Calu3 (cell line): ENCODE measurements at places on chromosomes 13 and 19.

GRCh38 chr19:47762615-47763308, 15.7 kb upstream of the SELENOW start:
- DNase-seq, result no peak

DNA sequence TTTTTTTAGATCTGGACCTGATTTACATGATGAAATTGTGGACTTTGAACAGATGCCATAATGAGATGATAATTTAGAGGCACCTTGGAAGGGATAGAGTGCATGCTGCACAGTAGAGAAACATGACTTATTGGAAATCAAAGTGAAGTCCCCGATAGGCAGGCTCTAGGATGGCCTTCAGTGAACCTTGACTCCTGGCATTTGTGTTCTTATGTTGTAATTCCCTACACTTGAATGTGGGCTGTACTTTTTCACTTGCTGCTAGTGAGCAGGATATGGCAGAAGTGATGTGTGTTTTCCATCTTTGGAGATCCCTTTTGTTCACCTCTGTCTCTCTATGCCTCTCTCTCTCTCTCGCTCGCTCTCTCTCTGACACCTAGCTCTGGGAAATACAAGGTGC, 1614.6 kb downstream of the PCDH9 start:
- no peak for DNase-seq

GRCh38 chr13:91657283-91657682, 258.9 kb downstream of the GPC5 start:
- DNase-seq, result no peak

DNA sequence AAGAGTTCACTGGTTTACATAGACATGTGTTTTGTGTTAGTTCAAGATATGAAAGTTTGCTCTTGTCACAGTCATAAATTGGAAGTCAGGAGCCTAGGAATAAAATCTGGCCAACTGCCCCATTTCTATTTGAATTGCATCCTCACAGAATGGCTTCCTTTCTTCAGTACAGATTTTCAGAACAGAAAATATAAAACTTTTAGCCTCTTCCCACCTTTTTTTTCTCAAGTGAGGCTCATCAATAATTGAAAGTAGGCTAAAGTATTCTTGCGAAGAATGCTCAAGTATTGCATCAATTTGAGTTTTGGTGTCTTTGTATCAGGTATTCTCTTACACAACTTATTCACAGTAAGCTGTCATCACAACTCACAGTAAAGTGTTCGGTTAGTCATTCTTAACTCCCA, 802.7 kb downstream of the PCDH9 start:
- DNase-seq, result no peak

DNA sequence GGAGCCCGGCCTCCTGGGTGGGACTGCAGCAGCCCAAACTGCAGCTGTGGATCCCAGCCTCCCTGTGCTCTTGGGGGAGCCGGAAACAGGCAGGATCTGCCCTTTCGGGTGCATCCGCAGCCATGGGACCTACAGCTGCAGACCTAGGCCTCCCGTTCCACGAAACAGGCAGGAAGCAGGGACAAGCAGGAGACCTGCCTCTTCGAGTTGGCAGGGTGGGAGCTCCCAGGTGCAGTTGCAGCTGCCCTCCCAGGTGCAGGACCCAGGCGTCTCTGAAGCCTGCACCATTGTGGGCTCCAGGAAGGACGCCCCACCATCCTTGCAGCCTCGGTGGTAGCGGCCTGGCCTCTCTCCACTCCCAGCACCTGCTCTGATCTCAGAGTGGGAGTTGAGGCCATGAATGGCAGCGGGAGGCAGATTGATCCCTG, 189.0 kb upstream of the KLHL1 start:
- no peak for DNase-seq

- DNase-seq, result no peak
Measured at GRCh38 chr13:80989241-80989640, 648.3 kb upstream of the SPRY2 start.

DNA sequence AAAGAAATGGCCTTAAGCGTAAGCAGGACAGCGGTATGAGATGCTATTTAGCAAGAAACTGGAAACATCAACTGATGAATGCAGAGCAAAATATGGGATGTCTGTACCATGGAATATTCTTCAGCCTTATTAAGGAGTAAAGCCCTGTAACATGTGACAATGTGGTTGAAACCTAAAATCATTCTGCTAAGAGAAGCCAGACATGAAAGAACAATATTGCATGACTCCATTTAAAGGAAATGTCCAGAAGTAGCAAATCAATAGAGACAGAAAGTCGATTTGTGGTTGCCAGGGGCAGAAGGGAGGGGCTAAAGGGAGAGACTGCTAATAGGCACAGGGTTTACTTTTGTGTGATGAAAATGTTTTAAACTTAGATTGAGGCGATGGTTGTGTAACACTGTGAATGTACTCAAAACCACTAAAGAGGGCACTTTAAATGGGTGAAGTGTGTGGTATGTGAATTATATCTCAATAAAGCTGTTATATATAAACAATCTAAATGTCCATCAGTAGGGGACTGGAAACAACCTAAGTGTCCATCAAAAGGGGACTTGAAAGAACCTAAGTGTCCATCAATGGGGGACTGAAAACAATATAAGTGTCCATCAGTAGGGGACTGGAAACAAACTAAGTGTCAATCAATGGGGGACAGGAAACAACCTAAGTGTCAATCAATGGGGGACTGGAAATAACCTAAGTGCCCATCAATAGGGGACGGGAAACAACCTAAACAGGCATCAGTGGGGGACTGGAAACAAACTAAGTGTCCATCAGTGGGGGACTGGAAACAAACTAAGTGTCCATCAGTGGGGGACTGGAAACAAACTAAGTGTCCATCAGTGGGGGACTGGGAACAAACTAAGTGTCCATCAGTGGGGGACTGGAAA, 45.4 kb downstream of the CCL25 start:
- DNase-seq, result peak; percentile 44
